ENCODE measurements at places on chromosomes 11 and 22.

DNA sequence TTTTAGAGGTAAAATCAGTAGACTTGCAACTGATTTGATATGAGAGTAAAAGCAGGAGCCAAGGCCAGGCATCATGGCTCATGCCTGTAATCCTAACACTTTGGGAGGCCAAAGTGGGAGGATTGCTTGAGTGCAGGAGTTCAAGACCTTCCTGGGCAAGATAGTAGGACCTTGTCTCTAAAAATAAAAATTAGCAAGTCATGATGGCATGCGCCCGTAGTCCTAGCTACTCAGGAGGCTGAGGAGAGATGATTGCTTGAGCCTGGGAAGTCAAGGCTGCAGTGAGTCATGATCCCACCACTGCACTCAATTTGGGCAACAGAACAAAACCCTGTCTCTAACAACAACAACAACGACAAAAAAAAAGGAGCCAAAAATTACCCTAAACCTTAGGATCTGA lies 13.5 kb downstream of the SGSM3 start:
- peak; percentile 54 for DNase-seq

GRCh38 chr11:2976294-2977063 lies 15.7 kb downstream of the NAP1L4 start:
- DNase-seq: no peak

- DNase-seq: no peak
Measured at GRCh38 chr22:49657275-49657973, 170.2 kb downstream of the BRD1 start.

GRCh38 chr11:77371646-77372045 lies 70.2 kb upstream of the GDPD4 start:
- no peak for DNase-seq

DNA sequence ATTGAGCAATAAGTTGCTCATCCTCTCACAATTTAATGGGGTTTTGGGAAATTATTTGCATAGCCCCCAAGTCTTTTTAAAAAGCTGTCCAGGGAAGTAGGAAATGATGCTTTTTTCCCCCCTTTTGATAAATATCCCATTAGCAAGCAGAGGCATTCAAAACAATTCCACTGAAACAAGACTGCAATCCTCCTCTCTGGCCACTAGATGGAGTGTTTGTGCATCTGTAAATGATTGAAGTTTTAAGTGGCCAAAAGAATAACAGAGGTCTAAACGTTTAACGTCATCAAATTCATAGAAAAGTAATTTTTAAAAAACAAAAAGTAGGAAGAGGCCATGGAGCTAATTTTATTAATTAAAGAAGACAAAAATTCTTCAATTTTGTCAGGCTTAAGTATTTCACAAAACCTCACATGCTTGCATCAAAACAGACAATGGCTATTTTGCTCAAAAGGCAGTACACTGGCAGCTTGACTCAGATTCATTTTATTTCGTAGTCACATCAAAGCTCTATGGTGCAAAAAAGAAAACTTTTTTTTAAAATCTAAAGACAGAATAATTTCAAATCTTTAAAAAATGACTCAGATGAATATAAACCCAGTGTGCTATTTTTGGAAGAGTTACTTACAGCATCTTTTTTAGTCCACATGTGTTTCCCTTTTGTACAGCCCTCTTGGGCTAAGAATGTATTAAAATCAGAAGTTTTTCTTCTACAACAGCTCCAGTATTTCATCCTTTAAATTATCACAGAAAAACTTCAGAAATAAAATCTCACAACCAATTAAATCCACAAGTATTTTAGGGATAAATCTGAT lies 17.8 kb downstream of the CHORDC1 start:
- peak; percentile 56 for DNase-seq

GRCh38 chr11:27621405-27622161 lies 78.7 kb downstream of the BDNF start:
- DNase-seq: peak; percentile 11

GRCh38 chr22:49892226-49892899 lies 25.9 kb downstream of the ALG12 start:
- no peak for DNase-seq

DNA sequence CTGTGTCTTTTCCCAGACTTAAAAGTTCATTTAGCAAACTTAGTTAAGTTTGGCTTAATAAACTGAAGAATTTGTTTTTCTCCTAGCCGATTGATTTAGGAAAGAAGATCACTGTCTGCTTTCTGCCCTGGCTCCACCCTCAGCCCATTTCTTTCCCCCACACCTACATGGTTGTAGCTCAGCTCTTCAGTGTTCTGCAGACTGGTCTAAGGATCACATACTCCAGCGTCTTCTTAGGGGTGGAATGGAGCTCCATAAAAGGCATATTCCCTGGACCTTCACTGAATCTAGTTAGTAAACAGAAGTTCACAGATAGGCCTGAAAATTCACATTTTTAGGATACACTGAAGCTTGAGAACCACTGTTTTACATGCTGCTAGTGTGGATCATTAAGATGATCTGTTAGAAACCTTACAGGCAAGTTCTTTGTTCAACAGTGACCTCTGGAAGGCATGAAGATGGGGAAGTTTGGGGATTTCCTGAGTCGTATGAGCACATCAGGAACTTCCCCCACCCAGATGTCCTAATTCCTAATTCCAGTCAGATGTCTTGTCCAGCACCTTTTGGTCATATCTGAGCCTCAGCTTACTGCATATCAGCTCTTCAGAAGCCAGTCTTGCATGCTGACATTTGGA lies 16.8 kb downstream of the PIWIL4 start:
- peak; percentile 6 for DNase-seq

GRCh38 chr11:12073436-12073835 lies 37.0 kb upstream of the MICAL2 start:
- no peak for DNase-seq

- no peak for DNase-seq
Measured at GRCh38 chr11:16958833-16959232, 55.4 kb downstream of the PLEKHA7 start.

DNA sequence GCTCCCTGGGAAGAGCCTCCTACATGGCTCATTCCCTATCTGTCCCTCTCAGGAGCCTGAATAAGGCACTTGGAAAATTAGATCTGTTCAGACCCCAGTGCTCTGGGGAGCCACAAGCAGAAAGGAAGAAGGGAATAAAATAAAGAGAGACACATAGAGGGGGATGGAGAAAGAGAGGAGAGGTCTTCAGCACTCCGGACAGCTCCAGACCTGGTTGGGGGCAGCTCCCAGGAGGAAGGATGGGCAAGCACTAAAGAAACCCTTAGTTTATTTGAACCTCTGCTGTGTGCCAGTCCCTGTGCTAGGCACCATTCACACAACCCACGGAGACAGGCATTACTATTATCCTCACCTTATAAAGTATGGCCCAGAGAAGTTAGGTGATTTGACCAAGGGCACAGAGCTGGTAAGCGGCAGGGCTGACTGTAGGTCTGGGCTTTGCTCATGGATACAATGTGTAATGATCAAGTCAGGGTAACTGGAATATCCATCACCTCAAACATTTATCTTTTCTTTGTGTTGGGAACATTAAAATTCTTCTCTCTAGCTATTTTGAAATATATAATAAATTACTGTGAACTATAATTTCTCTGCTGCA lies 53.7 kb upstream of the LRRC32 start:
- no peak for DNase-seq

DNA sequence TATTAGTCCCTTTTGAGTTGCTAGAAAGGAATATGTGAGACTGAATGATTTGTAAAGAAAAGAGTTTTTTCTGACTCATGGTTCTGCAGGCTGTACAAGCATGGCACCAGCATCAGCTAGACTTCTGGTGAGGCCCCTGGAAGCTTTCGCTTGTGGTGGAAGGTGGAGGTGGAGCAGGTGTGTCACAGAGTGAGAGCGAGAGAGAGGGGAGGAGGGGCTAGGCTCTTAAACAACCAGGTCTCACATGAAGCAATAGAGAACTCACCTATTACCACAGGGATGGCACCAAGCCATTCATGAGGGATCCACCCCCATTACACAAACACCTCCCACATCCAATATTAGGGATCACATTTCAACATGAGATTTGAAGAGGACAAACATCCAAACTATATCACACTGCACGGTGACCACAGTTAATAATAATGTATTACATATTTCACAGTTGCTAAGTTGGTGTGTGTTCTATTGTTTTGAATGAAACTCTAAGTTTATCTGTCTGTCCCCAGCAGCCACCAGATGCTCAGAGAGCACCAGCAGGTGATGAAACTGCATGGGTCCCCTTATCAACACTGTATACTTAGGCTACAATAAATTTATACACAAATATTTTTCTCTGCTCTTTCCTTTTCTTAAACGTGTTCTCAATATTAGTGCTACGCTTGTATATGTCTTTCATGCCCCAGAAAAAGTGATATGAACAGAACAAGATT lies 14.1 kb downstream of the ZFP91 start:
- no peak for DNase-seq

DNA sequence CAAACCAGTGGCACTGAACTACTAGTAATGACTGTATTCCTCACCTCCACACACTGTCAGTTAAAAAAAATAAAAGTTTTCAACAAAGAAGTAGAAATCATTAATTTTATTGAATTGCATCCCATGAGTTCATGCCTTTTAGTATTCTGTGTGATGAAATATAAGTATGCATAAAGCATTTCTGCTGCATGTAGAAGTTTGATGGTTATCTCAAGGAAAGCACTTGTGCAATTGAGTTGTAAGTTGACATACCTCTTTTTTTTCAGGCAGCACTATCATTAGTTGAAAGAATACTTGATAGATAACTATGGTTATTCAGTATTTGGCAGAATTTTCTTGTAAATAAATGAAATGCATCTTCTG lies 104.4 kb downstream of the STIM1 start:
- peak; percentile 53 for DNase-seq

DNA sequence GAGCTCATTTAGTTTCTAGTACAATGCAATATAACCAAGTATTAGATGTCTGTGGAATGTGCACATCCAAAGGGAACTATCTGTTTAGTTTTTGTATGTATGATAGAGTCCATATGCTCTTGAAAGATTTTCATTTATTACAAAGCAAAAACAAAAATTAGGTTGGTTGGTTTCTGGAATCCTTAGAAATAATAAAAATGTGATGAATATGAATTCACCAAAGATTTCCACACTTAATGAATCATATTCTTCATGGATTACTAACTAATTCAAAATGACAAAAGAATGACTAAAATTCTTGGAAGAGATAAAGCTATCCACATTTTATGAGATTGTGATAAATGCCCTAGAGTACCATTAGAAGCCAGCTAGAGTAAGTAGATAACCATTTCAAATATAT lies 261.1 kb downstream of the SBF2 start:
- DNase-seq: peak; percentile 81

DNA sequence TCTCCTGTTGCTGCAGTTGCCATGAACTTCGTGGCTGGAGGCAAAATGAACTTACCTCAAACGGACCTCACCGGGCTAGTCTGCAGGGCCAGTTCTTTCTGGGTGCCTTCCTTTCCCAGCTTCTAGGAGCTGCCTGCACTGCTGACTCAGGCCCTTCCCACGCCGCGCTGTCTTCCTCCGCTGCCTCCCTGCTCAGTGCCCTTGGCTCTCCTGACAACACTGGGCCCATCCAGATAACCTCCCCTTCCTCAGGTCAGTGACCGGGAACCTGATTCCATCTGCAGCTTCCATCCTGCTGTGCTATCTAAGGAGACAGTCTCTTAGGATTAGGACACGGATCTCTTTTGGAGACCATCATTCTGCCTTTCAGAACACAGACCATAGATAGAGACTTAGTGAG lies 19.3 kb downstream of the MOB2 start:
- no peak for DNase-seq
